ENCODE measurements at places on chromosomes 3 and 15.

DNA sequence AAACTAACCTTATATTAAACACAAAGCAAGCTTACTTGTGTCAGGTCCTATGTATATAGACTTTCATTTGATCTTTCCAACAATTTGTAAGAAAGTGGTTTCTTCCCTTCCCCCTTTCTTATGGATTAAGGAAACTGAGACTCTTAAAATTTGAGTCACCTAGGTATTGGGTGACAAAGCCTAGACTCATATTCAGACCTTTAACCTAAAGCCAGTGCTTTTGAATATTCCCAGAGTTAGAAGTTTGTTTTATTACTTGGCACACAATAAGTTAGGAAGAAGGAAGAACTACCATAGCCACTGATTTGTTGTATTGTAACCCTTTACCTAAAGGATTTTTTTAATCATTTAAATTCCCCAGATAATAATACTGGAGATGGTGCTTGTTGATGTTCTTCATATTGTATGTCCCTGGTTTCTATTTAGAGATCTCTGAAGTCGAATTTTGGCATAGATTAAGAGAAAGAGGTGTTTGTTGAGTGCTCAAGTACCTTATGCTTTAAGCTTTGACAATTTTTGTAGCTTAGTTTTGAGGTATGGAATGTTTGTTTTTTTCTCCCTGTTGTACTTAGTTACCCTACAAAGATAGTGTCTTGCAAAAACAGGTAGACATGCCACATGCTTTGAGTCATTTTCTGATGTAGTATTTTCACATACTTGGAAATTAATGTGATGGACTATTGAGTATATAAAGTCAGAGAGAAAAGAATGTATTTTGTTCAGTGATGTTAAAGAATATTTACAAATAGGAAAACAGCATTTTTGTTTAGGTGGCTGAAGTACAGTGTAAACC lies 11.2 kb downstream of the TSC22D2 start:
- DNase-seq = no peak

DNA sequence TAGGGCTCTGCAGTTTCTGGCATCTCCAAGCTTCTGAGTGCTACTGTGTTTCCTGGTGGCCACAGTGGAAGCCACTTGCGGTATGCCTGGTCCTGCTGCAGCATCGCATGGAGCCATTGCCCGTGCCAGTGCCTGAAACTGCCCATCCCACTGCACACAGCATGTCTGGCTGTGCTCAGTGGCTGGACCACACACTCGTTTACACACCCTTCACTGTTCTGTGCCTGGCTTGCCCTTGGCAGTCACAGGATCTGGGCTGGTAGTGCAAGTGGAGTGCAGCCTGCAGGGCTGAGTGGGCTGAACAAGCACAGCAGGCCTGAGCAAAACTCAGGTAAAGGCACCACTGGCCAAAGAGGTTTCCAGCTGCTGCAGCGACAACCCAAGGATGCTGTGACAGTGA lies 600.0 kb downstream of the SI start:
- DNase-seq = no peak

GRCh38 chr3:120153294-120153693 lies 59.0 kb upstream of the GSK3B start:
- DNase-seq = no peak

GRCh38 chr3:45688194-45688881 lies 858 bp upstream of the SACM1L start:
- DNase-seq = peak; percentile 69

DNA sequence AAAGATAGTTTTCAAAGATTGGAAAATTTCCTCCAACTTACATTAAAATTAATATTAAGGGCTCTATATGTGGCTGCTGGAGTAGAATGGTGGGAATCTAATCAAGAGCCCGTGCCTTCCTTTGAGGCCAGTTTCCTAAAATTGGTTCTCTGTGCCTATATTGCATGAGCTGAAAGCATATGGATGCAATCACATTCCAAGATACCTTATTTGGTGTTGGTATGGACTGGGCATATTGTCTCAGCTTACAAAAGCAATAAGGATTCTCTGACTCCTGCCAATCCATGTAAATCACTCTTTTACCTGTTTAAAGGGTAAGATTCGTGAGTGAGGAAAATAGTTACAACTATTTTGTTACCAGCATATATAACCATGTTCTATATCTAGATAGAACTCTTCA lies 111.6 kb downstream of the GREM1 start:
- no peak for DNase-seq

All from right kidney (tissue), 9 donors.